ENCODE measurements at places on chromosomes 3 and 15.

GRCh38 chr3:143637133-143637532, 211.1 kb downstream of the SLC9A9 start:
- no peak for DNase-seq

DNA sequence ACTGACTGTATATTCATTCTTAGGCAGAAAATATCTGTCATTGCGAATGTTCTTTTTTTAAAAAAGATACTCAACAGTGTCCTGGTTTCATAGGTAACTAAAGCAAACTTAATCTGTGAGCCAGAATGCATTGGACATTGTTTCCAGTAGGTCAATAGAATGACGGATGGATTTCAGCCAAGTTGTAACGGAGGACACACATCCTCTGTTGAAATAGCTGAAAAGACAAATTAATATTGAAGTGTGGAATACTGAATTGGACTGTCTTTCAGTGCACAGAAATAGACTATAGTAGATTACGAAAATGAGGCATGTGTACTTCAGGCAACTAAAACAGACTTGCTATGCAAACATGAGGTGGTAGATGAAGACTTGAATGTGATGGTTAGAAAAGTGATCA, 461.6 kb downstream of the WDR72 start:
- no peak for DNase-seq

- DNase-seq = no peak
These were observed 30.9 kb upstream of the VPS8 start for GRCh38 chr3:184780981-184781515.

- DNase-seq = peak; percentile 92
These were observed at the start of gene CCNL1 for GRCh38 chr3:157159762-157160657. Gene CCNL1 (minus strand): TSS chr3:157160147. CDS start chr3:157160094, 53 bp downstream.

DNA sequence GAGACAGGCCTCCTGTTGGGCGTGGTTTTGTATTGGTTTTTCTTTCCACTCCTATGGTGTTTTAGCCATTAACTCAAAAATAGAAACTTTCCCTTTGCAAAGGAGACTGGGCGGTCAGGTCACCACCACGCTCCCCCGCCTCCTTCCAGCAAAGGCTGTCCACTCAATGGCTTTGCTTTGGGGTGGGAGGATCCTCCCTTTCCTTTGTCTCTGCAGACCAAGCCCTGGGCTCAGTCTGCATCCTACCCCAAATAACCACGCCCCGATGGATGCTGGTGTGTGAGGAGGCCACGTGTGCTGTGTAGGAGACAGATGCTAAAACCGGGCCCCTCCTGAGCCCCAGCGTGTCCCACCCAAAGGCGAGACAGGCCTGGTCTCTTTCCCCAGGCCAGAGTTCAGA, 68.5 kb downstream of the GRIP2 start:
- no peak for DNase-seq

- DNase-seq = no peak
These were observed 92.8 kb downstream of the FRMD4B start for GRCh38 chr3:69292959-69293574.

- no peak for DNase-seq
These were observed 33.4 kb upstream of the RAD18 start for GRCh38 chr3:8996681-8997121.

- DNase-seq = no peak
These were observed 50.1 kb downstream of the HCN4 start for GRCh38 chr15:73318463-73319351.

DNA sequence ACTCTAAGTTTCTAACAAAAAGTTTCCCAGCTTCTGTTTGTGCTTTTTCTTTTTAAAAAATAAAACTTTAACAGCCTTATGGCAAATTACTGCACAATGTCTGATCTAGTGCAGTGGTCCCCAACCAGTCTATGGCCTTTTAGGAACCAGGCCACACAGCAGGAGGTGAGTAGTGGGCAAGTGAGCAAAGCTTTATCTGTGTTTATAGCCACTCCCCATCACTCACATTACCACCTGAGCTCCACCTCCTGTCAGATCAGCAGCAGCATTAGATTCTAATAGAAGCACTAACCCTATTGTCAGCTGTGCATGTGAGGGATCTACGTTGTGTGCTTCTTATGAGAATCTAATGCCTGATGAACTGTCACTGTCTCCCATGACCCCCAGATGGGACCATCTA, 5.6 kb downstream of the MKRN2 start:
- no peak for DNase-seq

DNA sequence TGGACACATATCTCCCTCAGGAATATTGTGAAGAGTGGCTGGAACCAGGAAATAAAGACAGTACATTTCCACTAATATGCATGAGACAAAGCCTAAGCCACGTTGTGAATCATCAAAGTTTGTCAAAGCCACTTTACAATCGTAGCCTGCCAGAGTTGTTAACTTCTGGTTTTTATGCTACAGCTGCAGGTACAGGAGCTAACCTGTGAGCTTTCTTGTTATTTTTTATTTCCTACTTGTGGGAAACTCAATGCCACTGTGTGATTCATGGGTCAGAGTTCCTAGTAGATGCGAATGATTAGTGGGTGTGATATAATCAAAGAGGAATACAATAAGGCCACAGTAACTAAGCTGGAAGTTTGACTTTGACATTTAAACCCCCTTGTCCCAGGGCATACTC, 44.4 kb upstream of the TEX9 start:
- DNase-seq = no peak

GRCh38 chr3:115999001-115999585, 375.8 kb downstream of the GAP43 start:
- DNase-seq = no peak

GRCh38 chr3:23706111-23706510, 99.6 kb upstream of the UBE2E1 start:
- DNase-seq = no peak

DNA sequence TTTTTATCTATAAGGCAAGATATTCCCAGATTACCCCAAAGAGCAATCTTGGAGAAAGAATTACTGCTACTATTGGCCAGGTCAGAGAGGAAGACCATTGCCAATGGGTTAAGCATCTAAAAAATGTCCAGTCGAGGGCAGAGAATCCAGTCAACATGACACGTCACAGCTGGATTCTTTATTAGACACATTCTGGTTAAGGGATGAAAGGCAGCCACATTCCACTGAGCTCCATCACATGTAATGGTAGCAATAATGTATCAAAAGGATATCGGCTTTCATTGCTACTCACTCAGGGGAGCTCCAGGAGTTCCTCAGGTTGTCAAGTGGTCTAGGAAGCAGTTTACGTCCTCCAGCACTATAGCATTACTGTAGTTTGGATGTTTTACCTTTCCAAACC, 421.1 kb downstream of the PLOD2 start:
- DNase-seq = no peak

DNA sequence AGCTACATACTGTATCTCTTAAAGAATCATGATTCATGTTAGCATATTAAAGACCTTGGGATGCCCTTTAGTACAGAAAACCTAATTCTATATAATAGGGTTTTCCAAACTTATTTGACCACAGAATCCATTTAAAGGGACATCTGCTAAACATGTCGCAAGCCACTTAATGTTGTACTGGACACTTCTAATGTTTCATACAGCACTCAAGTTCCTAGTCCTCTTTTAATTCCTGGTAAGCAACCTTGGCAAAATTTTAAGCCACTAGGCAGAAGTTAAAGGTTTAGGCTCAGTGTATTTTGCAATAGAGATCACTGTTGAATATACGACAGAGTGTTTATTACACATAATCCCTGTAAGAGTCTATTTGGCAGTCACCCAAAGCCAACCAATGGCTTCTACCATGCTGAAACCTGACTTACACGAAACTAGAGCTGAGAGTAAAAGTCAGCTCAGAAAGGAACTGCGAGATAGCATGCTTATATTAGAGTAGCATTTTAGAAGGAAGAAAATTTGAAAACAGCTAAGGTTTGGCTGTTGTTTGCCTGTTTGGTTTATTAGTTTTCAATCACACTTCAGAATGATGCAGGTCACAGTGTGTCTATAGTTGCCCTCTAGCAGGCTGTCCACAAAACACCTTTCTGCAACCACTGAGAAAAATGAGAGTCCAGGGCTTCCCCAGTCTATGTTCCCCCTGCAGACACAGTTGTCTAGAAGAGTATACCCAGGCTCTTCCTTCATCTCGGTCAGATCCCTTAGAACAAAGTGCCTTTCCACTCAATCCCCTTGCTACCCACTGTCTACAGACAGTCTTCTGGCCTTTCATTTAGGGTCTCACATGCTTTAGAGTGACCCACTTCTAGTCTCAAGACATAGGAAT, 104.4 kb downstream of the FMN1 start:
- DNase-seq = no peak

DNA sequence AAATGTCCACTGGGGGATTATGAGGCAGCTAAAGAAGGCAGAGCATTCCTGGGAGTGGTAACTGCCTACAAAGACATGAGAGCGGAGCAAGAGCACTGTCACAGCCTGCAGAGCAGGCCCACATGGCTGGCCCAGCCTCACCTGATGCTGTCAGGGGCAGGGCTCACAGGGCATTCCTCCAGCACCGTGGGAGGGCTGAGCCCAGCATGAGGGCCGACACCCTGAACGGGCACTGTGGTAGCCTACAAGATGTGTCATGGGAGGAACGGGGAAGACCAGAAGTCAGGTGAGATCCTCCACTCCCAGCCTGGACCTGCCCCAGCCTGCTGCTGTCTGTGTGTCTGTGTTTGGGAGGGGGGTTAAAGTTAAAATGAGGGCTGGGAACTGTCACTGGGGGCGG, 30.1 kb downstream of the CCDC12 start:
- no peak for DNase-seq

DNA sequence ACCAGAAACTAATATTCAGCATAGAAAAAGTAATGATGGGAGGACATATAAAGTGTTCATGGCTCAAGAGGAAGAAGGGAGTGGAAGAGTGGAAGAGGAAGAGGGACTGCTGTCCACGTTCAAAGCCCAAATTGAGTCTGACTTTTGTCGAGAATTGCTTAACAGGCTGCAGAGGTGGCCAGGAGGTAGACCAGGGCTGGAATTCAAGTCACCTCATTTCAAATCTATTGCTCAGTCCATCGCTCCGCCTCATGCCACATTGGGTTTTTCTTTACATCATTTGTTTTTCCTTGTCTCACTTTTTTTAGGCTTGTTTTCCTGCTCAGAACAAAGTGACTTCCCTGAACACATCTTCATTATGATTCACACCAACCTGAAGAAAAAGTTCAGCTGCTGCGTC, 97.0 kb downstream of the RPL39L start:
- DNase-seq = no peak

- no peak for DNase-seq
These were observed 109.8 kb downstream of the IL12A start for GRCh38 chr3:160098261-160098908.

- DNase-seq = no peak
These were observed 68.7 kb upstream of the SNRK start for GRCh38 chr3:43217633-43218032.

DNA sequence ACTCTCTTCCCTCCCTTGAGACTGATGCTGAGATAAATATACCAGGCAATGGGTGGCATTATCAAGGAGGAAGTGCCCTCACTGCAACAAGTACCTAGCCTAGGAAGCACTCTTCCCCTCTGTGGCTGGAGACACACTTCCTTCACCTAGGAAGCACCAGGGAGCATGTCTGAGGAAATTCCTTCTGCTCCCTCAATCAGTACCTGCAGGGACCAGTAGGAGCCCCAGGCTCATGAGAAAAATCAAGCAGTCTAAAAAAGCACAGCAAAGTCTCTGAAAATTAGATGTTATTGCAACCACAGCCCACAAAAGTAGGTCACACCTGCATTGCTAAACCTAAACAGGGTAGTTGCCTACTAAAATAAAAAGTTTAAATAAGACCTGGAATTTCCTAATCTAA, 78.2 kb upstream of the TRPM1 start:
- no peak for DNase-seq

DNA sequence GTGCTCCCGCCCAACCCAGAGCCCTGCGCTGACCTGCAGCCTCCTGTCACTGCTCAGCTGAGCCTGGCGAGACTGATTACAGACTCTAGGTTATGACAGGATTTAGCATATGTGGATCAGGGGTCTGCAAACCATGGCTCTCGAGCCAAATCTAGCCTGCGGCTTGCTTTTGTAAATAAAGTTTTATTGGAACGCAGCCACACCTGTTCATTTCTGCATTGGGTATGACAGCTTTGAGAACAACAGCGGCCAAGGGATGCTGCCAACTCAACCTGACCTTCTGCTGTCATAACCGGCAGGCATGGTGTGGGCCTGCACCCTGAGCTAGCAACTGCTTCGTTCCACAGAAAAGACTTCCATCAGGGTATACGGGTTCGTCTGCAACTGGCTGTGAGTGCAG, 50.5 kb upstream of the IQSEC1 start:
- DNase-seq = no peak

DNA sequence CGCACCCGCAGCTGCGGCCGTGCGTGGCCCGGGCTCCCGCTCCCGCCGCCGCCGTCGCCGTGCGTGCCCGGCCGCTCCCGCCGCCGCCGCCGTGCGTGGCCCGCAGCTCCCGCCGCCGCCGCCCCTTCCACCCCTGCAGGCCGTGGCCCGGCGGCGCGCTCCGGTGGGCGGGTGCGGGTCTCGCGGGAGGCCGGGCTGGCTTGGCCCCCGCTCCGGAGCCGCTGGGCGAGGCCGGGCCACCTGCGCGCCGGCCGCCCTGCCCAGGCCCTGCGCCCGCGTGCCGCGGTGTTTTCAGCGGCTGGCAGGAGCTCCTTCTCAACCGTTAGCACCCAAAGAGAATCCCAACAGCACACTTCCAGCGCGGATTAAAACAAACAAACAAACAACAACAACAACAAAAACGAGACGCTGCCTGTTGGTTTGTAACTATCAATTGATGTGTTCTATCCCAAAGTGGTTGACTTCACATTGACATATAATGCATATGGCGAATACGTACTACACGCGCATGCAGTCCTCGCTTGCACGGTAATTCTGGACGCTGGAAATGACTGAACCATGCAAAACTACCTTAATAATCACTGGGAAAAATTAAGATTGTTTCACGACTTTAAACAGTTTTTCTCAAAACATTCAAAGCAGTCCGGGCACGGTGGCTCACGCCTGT, 113.7 kb upstream of the GOLGA8J start:
- DNase-seq = no peak

DNA sequence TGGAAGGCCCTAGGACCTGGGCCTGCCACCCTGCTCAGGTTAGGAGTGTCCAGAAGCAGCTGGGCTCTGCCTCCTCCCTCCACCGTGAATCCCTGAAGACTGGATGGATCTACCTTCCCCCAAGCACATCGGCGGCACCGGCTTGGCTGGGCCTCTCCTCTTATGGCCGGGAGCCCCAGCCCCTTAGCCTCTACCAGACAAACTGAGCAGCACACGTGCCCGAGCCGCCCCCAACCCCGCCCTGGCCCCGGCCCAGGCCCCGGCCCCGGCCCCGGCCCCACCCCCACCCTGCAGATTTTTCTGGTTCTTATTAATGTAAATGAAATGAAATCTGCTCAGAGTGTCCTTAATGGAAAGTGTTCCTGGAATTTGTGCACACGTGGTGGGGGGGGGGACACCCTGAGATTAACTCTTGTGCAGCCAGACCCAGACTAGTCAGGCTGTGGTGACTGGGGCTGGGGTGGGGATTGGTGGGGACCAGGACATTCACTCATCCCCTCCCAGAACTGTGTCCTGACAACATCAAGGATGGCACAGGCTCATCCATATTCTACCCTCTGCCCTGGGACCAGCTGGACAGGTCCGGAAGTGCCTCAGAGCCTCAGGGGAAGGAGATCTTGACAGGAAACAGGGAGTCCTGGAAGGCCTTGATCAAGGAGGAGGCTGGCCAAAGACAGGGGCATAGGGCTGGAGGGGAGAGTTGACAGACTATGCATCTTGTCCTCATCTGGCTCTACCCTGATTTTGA, 30.9 kb upstream of the SEMA3F start:
- DNase-seq = no peak

GRCh38 chr15:50134524-50135024, 15.5 kb upstream of the ATP8B4 start:
- DNase-seq = no peak
